Left renal cortex interstitium (tissue), 4 donors: ENCODE measurements at places on chromosomes 12 and 14. TPM values are rescaled to one million over a fixed set of nuclear protein-coding genes. Genes with fewer than 3 reads are reported as not detected.

The PMCH gene
- 0.97 TPM for polyA plus RNA-seq

DNA sequence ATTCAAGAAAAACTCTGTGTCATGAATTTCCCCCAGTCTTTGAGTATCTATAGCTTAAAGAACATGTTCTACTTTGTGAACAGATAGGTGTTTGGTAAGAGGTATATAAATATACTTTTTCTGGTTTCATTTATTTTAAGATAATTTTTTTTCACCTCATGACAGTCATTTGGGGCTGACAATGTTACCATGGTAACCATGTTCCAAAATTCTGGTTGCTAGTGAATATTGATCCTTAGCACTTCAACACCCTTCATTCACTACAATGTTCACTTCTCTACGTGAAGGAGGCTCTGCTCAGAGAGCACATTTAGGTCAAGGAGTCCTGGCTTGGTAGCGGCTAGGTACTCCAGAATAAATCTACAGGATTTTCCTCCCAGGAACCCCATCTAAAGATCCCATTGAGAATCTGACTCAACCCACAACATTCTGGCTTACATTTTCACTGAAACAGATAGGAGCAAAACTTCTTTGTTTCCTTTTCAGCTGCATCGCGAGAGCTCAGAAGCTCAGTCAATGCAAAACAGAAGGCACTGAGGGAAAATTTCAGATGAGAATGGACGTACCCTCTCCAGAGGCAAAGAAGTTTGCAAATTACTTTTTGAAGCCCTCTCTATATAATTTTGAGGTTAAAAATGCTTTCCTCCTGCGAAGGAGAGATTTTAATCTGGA is 93.6 kb downstream of the ARF6 start:
- no peak for DNase-seq

The LUM gene
- polyA plus RNA-seq, result 87.5 TPM

- DNase-seq, result no peak
These were observed 10.8 kb downstream of the ISCA2 start for GRCh38 chr14:74504412-74504811.

GRCh38 chr14:55600784-55601561 is 21.0 kb downstream of the KTN1 start:
- no peak for DNase-seq

DNA sequence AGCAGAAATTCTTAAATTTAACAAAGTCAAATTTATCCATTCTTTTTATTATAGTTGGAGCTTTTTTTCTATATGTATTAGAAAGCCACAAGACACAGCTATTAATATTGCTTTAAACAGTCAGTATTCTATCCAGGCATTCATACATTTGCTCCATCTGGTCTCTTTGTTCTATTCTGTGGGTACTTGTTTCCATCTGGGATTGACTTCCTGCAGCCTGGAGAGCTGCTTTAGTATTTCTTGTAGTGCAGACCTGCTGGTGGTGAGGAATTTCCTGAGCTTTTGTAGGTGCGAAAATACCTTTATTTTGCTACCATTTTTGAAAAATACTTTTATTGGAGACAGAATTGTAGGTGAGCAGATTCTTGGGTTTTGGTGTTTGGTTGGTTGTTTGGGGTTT is 29.0 kb downstream of the CCDC60 start:
- no peak for DNase-seq
